M059J (cell line): ENCODE measurements at places on chromosomes 2 and 18.
A peak's percentile ranks its signal among the peaks of the same experiment; 100 is the strongest.

GRCh38 chr2:57885742-57886141, 160.9 kb upstream of the VRK2 start:
- no peak for DNase-seq

DNA sequence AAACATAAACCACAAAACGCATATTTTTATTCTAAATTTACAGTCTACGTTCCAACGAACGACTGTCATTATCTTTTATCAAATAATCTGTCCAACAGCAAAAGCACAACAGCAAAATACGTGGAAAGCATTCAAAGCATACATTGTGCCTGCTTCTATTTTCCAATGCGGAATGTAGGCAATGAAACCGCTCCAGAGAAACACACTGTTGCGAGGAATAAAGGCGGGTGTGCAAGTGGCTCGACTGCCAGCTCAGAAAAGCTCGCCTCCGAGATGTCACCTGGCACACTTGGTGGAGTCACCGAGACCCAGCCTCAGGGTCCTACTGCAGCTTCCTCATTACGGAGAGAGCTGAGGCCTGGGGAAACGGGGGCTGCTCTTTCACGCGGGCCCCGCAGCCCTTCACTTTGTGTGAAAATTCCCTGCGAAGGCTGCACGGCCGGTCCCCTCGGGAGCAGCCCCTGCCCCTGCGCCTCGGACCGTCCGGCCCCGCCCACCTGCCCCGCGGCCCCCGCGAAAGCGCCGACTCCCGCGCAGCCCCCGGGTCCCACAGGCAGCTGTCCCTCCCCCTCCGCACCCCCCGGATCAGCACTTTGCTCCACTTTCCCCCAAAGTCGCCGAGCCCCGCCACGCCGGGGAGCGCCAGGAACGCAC, 752 bp downstream of the MGAT4A start:
- no peak for DNase-seq

GRCh38 chr2:107807988-107808387, 18.7 kb upstream of the RGPD4 start:
- no peak for DNase-seq

DNA sequence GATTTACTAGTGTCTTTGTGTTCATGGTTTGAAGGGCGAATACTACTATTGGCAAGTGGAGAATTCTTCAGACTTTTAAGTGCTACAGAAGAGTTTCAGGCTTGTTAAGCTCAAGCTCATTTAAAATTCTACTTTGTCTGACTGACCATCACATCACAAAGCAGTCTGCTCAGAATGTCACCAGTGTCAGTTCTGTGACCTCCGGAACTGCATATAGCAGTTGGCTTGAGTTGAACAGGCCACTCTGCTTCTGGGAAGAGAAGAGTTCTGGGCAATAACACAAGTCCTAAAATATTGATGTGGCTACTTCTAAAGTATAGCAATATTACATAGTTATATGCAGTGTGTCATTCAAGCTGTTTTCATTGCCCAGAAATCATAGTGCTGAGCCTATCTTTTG, 245.0 kb upstream of the BOD1L2 start:
- DNase-seq, result no peak

DNA sequence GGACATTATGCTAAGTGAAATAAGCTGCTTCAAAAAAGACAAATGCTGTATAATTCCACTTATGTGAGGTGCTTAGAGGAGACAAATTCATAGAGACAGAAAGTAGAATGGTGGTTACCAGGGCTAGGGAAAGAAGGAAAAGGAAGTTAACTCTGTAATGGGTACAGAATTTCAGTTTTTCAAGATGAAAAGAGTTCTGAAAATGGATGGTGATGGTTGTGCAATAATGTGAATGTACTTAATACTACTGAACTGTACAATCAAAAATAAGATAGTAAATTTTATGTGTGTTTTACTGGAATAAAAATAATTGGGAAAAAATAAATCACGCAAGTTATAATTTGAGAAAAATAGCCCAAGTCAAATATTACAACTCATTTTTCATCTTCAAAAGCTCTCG, 27.5 kb downstream of the ARHGAP25 start:
- DNase-seq, result no peak

DNA sequence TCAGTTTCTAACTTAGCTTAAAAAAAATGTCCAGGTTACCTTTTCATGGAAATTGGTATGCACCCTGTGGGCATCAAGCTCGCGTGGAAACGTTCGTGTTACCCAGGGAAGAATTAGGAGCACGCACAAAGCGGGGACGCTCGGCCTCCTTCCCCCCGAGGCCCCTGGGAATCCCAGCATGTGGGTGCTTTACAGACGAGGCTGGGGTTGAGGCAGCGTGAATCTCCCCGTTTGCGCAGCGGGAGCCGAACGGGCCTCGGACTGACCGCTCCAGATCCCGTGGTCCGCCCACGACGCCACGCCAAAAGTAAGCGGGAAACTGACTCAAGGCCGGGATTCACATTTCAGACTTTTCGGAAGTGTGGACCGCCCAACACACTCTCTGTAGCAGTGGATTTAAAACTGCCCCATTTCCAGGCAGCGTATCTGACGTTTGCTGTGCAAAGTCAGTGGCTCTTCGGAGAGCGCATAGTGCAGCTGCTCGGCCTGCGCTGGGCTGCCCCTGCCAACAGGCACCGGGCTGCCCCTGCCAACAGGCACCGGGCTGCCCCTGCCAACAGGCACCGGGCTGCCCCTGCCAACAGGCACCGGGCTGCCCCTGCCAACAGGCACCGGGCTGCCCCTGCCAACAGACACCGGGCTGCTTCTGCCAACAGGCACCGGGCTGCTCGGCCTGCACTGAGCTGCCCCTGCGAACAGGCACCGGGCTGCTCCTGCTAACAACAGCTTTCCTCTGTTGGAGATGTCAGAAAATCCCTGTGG, 49.7 kb downstream of the SH3YL1 start:
- DNase-seq, result no peak

GRCh38 chr2:64214281-64215115, 70.3 kb upstream of the PELI1 start:
- DNase-seq, result no peak

- peak; percentile 60 for DNase-seq
Observed at GRCh38 chr18:79402977-79403722, 7.4 kb downstream of the NFATC1 start.

DNA sequence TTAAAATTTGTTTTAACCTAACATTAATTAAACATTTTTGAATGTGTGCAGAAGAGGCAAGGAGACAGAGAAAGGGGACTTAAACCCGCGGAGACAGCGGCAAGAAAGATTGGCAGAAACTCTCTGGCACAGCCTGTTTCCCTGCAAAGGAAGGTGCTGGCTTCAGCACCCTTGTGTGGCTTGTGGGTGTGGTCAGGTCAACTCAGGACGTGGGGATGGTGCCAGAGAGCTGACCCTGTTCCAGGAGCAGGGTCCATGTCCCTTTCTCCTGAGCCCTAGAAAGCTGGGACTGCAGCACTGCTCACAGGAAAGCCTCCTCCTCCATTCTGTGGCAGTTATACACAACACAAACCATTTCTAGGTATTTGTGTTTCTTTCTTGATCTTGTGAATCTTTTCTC, 176.2 kb upstream of the ST6GAL2 start:
- DNase-seq, result no peak

DNA sequence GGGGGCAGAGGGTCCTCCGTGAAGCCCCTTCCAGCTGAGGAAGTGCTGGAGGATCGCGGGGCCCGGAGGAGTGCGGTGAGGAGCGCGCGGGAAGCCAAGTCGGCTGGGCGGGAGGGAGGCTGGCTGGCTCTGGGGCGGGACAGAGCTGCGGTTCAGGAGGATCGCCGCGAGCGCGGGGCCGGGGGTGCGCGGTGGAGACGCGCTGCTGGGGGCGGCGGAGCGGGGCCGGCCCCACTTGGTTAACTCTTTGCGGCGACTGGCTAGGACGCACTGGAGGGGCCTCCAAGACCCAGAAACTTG, 464 bp downstream of the CYBRD1 start:
- no peak for DNase-seq
